Lung microvascular endothelial cell (primary cell): ENCODE measurements at places on chromosomes 5 and 9.

DNA sequence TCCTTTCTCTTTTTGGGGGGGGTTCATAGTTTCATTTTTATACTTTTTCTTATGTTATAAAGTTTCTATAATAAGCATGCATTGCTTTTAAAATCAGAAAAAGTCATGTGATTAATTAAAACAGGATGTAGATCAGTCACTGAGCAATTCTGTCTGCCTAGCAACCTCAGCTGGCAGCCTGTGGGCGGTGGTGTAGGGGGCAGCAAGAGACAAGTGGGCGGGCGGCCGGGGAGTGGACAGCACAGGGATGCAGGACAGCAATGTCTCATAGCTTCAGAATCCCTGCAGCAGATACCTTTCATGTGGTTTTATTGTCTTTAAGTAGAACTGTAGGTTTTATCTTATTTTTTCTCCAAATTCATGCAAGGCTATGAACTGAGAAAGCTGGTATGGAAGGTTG lies 101.9 kb upstream of the S1PR3 start:
- no peak for DNase-seq

- DNase-seq: no peak
Measured at GRCh38 chr9:91902475-91903125, 47.4 kb downstream of the ROR2 start.

DNA sequence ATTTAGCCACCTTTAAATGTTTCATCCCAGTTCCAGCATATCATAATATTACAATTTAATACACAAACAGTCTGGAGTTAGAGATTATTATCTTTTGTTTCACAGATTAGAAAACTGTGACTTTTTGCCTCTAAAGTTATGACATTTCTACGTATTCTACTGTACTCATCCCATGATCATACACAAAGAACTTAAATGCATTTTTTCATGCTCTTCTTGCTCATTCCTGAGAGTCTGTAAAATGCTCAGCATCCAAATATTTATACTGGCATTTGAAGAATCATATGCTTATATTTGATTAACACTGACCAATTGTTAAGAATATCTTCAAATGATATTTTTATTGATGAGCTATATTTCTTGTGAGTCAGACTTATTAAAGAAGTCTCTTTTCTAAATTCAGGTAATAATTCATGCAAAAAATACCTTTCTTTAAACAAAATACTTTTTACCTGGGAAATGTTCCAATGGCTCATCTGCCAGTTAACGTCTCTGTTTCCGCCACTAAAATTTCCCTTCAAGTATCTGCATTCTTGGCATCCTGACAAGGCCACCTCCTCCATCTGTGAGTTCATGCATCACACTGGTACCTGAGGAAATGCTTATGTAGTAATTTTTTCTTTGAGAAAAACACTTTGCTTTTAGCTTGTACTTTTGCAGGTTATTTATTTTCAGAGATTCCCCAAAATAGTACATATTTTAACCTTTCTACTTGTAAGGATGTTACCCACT lies 139.6 kb upstream of the RASA1 start:
- peak; percentile 31 for DNase-seq

GRCh38 chr9:93118863-93119702 lies 15.0 kb downstream of the NINJ1 start:
- no peak for DNase-seq

DNA sequence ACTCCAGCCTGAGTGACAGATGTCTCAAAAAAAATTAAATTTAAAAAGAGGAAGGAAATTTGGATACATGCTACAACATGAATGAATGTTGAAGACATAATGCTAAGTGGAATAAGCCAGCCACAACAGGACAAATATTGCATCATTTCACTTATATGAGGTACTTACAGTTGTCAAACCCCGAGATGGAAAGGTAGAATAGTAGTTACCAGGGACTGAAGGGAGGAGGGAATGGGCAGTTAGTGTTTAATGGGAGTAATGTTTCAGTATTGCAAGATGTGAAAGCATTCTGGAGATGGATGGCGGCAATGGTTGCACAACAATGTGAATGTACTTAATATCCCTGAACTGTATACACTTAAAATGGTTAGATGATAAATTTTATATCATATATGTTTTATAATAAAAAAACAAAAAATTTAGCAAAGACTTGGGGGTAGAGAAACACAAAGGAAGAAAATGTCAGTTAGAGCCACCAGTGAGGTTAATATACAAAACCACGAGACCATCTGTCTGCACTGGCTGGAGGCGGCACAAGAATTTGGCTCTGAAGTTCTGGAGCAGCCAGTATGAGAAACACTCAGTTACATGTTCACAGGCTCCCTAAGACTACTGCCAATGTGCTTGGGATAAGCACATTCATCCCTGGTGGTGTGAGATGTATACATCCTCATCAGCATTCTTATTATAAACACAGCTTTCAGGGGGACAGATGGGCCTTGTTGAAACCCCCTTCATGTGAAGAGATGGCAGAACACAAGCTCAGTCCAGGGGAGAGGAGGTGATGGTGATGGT lies 37.0 kb upstream of the RPS23 start:
- no peak for DNase-seq

DNA sequence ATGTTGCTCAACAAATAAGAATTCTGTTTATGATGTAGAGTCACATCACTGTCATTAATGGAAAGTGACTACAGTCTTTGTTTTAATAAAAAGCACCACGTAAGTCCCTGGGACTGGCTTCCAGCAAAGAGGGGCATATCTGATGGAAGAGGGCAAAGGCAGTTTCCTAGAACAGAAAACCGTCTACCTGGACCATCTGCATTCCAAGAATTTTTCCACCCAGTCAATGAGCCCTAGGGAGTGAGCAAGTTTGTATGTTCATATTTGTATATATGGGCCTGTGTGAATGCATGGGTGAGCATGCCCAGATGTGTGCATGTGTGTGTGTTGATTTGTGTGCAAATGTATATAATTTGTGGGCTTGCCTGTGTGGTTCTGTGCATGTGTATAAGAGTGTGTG lies 156.8 kb upstream of the SEMA6A start:
- no peak for DNase-seq

GRCh38 chr9:72363908-72364678 lies 915 bp downstream of the ZFAND5 start:
- peak; percentile 87 for DNase-seq

DNA sequence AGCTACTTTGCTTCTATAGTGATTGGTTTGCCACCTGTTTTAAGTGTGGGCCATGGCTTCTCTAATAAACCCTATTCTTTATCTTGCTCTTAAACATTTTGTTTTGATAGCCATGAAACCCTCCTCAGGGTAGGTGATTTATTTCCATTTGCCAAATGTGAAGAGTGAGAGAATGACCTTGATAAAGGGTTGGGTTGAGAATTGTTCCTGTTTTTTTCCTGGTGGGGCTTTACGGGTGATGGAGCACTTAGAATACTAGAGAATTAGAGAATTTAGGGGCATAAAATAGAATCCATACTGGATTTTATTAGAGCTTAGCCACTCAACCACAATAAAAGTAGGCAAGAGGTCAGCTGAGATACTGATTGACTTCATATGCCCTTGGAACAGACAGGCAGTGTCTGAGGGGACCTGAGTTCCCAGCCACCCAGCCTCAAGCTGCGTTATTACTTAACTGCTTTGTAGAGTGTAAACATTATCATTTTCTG lies 68.9 kb downstream of the COMMD10 start:
- no peak for DNase-seq

DNA sequence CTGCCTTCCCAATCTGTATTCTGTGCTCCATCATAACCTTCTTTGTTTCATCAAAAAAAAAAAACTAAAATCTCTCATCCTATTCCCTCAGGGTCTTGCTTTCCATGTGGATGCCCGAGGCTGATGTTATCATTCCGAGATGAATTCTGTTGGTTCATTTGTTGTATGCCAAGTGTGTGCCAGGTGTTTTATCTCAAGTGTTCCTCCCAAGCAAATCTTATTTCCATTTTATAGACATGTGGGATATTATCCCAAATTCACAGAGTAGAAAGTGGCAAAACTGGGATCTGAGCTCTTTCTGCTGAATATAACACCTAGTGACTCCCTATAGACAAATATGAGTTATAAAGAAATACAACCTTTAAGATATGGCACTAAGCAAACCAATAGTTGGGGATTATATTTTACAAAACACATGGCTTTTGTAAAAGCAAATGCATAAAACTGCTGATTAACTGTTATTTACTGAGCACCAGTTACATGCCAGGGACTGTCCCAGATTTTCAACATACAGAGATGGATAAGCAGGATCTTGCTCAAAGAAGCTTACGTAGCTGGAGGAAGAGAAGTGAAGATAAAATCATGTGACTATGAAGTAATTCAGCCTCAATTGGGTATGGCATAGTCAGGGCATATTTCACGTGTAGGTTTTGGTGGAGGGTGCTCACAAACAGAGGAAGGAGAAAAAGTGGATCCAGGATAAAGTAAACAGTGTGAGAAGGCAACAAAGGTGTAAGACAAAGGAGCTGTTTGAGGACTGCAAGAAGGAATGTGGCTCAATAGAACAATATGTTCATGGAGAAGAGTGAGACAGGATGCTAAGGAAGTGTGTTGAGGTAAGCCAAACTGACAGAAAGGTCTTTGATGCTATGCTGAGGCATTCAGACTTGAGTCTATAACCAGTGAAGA lies 143.3 kb upstream of the ADAMTSL1 start:
- DNase-seq: no peak

DNA sequence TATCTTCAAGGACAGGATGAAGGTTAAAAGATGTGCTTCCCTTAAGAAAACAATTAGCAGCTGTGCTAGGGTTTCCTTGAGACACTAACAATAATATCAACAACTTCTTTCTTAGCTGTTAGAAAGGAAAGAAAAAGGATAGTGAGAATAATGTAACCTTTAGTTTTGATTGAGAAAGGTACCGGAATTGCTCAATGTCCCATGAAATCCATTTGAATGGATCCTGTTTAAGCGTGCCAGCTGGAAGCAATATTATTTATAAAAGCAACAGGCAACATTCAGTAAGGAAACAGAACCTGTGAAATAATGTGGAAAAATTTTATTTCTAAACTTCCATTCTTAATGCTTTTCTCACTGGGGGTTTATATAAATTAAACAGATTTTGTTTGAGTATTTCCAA lies 120.9 kb downstream of the CCDC192 start:
- no peak for DNase-seq

DNA sequence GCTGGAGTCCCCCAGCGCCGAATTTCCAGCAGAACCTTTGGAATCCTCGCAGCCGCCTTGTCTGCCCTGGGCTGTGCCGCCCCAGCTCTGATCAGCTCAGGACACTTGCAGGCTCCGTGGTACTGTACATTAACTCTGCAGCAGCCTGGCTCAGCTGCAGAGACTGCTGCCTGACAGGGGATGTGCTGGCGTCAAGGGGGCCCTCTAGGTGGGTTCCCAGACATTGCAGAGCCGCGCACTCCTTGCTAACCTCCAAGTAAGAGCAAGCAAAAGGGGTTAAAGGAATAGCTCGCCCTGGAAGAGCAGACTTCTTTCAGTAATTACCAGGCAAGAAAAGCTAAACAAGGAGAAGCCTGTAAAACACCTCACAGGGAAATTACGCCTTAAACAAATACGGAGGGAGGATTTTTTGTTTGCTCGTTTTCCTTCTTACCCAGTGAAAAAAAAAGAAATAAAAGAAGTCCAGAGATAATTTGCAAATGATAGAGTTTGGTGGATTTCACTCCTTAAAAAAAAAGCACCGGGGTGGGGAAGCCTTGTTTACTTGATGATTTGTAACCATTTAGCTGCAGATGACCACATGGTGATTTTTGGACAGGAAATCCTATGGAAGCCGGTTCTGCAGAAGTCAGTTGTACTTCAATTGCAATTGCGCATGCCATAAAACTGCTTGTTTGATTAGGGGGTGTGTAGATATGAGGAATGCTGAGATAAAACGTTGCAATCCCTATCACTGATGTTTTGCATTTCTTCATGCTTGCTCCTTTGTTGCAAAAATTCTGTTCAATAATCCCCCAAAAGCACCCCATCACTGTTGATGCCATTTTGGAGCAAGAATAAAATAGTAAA lies 305.8 kb downstream of the PDE4D start:
- DNase-seq: peak; percentile 70

GRCh38 chr5:37739817-37740261 lies 100.0 kb downstream of the GDNF start:
- peak; percentile 36 for DNase-seq

GRCh38 chr5:111394586-111394985 lies 117.7 kb downstream of the STARD4 start:
- no peak for DNase-seq

- peak; percentile 29 for DNase-seq
Measured at GRCh38 chr5:94969174-94969573, 315.7 kb downstream of the MCTP1 start.

- DNase-seq: no peak
Measured at GRCh38 chr5:54156577-54156976, 153.8 kb downstream of the ARL15 start.

DNA sequence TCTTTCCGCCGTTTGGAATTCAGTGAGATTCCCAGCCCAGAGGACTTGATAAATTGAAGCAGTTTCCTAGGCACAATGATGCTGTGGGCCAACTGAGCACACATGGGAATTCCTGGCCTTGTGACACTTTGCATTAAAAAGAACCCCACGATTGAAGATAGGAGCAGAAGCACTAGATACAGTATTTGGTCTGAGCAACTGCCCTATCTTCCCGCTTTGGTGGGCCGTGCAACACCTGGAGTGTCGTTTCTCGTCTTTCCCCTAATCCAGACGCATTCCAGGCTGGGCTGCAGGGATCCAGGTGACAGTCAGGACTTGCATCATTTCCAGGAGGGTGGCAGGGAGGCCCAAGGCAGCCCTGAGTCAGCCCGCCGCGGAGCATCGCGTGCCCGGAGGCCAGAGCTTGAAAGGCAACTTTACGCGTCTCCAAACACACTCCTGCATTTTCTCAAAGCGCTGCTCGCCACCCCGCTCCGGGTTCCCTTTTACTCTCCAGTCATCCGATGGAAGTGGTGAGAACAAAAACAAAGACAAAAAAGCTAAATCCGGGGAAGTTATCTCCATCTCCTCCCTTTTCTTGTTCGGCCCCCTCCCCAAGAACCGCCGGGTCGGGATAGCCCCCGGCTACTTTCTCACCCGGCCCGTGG lies 753 bp upstream of the STC2 start:
- peak; percentile 66 for DNase-seq

GRCh38 chr9:81053298-81054025 lies 635.9 kb downstream of the TLE1 start:
- peak; percentile 2 for DNase-seq

DNA sequence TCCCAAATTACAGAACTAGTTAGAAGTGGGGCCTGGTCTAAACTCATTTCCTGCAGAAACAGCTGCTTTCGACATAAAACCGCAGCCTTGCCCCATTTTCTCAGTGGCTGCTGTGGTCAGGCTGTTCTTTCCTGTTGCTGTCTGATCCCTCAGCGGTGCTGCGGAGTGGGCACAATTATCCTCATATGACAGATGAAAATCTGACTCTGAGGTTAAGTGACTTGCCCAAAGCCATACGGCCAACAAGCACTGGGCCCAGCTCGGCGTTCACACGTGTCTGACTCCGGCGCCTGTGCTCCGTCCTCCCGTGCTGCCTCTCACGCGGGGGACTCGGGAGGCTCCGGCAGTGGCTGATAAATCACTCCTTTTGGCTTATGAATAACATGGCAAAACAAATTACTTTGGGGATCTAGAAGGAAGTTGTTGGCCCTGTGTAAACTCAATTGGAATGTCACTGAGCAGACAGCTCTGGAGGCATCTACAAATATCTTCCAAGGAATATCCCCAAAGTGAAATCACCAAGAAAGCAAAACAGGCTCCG lies 142.6 kb upstream of the LMX1B start:
- no peak for DNase-seq
